ENCODE measurements at places on chromosomes 2 and 18. TPM values are rescaled to one million over a fixed set of nuclear protein-coding genes. Genes with fewer than 3 reads are reported as not detected.

GRCh38 chr2:25226827-25227226 lies 58.4 kb upstream of the POMC start:
- DNase-seq, result no peak

- no peak for DNase-seq
Measured at GRCh38 chr18:36130039-36130831, 536 bp downstream of the ELP2 start.

Gene ZSWIM2
- polyA plus RNA-seq, result not detected

Gene CIDEA
- not detected for polyA plus RNA-seq

- no peak for DNase-seq
Measured at GRCh38 chr2:203934041-203934492, 2.5 kb upstream of the ICOS start.

Gene TYW5
- 2.5 TPM for polyA plus RNA-seq

Gene B3GNT7
- polyA plus RNA-seq, result 0.56 TPM

Gene KCNK3
- polyA plus RNA-seq, result 0.63 TPM

Data from aorta (tissue), 5 donors.